ENCODE measurements at places on chromosomes 4 and X.
A peak's percentile ranks its signal among the peaks of the same experiment; 100 is the strongest.

DNA sequence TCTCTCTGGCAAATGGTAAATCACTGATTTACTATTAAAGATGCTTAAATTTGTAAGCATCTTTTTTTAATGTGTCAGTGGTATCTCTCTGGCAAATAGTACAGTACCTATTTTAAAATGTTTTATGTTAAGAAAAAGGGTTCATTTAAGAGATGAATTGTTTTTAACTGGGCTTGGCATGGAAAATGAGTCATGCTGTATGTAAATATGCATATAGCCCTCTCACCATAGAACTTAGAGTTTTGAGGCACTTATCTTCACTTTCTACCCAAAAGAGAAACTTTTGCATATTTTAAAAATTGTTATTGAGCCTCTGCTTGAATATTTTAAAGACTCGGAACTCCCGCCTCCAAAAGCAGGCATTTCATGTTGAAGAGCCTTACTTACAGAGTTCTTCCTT lies 37.9 kb downstream of the KLHL34 start:
- DNase-seq: no peak

DNA sequence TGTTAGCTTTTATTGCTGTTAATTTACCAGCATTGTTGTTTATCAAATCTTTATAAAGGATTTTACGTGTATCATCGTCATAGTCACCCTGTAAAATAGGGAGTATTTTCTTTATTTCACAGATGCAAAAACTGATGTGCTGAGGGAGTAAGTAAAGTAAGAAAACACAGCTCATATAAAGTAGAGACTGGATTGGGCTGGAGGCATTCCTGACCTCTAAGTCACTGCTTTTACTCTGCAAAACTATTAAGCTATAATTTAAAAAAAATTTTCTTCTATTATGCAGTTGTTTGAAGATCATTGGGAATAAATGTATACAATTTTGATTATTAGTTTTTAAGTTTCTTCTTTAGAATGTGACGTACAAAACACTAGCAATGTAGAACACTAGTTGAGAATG lies 45.9 kb downstream of the NUDT6 start:
- DNase-seq: no peak

DNA sequence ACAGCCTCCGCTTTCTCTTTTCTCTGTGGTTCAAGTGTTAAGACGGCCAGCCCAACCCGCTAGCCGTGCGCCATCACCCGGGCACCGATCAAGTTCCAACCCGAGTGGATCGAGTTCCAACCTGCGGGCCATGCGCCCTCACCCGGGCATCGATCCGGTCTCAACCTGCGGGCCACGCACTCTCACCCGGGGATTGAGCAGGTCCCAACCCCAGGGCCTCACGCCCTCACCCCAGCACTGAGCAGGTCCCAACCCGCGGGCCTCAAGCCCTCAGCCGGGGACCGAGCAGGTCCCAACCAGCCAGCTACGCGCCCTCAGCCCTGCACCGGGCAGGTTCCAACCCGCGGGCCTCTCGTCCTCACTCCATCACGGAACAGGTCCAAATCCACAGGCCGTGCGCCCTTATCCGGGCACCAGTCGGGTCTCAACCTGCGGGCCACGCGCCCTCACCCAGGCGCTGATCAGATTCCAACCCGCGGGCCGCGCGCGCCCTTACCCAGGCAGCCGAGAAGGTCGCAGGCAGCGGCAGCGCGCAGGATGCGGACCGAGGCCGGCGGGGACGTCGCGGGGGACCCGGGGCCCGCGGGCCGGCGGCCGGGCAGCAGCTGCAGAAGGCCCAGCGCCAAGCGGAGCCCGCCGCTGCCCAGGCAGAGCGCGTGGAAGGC lies 443 bp downstream of the GPR143 start:
- no peak for DNase-seq

- DNase-seq: no peak
Measured at GRCh38 chrX:133783274-133783673, 202.1 kb downstream of the GPC3 start.

DNA sequence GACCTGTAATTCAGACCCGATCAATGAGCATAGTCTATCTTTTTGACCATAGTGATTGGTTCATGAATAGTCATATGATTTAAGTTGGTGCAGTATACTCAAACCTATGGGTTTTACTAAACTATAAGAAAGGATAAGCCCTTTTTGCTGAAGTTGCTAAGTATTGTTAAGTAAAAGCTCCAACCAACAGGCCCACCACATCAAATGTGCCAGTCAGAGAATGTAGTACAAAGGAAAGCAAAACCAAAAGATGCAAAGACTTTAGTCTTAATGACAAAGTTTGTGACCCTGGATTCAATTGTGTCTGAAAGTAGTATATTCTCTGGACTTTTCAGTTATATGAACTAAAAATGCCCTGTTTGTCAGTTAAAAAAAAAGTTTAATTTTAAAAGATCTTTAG lies 208.1 kb upstream of the TET2 start:
- DNase-seq: no peak

GRCh38 chrX:114798907-114799306 lies 215.0 kb downstream of the HTR2C start:
- DNase-seq: no peak

DNA sequence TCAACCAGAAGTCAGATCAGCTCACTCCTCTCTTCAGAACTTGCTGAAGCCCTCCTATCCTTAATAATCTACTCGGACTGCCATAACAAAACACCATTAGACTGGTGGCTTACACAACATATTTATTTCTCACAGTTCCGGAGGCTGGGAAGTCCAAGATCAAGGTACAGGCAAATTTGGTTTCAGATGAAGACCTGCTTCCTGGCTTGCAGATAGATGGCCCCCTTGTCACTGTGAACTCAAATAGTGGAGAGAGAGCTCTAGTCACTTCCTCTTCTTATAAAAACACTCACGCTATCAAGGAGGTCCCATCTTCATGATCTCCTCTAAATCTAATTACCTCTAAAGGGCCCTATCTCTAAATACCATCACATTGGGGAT lies 125.1 kb downstream of the CAMK2D start:
- DNase-seq: peak; percentile 18

DNA sequence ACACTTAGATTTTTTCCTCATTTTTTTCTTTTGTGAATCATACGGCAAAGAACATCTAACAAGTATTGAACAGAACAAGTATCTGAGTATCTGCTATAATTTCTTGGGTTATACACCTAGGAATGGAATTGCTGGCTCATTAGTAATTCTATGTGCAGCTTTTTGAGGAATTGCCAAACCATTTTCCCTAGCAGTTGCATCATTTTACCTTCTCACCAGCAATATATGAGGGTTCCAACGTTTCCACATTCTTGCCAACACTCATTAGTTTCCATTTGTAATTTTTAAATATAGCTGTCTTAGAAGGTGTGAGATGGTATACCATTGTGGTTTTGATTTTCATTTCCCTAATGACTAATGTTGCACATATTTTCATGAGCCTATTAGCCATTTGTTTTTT lies 41.1 kb upstream of the DCAF8L1 start:
- no peak for DNase-seq

- DNase-seq: no peak
Measured at GRCh38 chr4:124530464-124531077, 182.0 kb downstream of the ANKRD50 start.

GRCh38 chrX:137482136-137482535 lies 83.8 kb upstream of the ZIC3 start:
- DNase-seq: no peak

DNA sequence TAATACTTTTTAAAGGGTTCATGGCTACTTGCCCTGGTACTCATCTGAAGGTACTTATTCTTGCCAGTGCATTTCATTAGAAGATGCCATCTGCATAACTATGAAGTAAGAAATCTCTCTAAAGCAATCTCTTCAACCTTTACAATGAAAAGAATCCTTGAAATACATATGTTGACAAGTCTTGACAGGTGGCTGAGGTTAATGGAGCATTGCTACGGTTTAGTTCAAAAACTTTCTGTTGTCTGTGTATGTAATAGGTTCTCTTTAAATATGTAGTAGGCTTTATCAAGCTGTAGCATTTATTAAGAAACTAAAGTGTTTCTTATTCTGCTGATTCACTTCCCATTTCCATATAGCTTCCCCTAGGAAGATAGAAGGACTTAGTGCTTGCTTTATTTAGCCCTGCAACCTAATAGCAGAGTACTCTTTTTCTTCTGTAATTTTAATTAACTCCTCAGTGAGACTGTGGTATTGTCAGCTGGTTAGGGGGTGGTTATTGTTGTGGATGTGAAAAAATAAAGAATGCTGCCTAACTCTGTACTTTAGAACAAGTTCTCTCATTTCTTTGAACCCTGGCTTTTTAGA lies 39.3 kb downstream of the SLAIN2 start:
- no peak for DNase-seq

DNA sequence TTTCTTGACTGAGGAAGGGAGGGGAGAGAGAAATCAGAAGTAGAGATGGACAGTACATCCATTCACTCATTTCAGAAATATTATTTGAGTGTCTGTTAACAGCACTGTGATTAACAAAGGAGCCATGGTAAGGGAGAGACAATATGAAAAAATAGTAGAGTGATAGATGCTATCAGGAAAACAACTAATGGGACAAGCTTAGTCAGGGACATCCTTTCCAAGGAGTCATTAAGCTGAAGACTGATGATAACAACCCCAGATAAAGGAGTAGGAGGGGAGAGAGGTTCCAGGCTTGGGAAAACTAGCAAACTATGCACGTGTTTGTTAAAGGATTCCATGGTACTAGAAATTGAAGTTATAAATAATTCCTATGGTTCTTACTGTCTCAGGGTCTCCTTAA lies 122.2 kb downstream of the CBR4 start:
- DNase-seq: no peak

DNA sequence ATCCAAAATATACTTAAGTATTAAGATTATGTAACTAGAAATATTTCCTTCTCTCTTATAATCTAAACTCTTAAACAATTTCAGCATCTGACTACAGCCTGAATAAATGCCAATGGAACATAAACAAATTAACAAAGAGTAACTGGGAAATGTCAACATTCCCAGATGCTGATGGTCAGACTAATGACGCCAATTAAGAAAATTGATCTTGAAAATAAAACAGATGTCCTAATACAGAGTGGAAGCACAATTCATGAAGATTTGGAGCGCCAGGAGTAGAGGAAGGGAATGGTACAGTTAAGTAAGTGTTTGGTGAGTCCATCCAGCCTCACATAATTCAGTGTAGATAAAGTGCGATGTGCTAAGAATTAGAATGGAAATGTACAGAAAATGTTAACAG lies 203.7 kb upstream of the NWD2 start:
- DNase-seq: no peak

GRCh38 chrX:131830400-131831184 lies 192.5 kb upstream of the STK26 start:
- DNase-seq: peak; percentile 91

- DNase-seq: no peak
Measured at GRCh38 chrX:16839852-16840460, 30.2 kb downstream of the RBBP7 start.

- peak; percentile 7 for DNase-seq
Measured at GRCh38 chr4:118281611-118282442, 71.0 kb downstream of the PRSS12 start.

- DNase-seq: no peak
Measured at GRCh38 chr4:53644607-53645006, 53.3 kb upstream of the LNX1 start.

DNA sequence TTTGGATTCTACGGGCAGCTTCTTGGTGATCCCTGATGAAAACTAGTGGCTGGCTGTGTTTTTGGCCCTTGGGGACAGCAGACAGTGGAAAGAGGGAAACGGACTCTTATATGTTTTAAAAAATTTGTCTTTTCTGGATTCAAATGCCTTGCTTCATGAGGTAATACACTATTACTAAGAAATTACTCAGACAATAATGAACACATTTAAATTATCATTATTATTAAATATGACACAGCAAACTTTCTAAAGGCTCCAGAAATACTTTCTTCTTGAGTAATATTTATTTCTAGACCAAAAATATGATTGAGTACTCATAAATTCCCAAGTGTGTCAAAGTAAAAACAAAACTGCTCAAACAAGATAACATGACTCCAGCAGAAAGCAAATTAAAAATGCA lies 520.7 kb upstream of the AADAT start:
- no peak for DNase-seq

- no peak for DNase-seq
Measured at GRCh38 chr4:173998471-173999144, 284.9 kb downstream of the FBXO8 start.

- DNase-seq: no peak
Measured at GRCh38 chr4:2290488-2290887, 28.6 kb upstream of the MXD4 start.

DNA sequence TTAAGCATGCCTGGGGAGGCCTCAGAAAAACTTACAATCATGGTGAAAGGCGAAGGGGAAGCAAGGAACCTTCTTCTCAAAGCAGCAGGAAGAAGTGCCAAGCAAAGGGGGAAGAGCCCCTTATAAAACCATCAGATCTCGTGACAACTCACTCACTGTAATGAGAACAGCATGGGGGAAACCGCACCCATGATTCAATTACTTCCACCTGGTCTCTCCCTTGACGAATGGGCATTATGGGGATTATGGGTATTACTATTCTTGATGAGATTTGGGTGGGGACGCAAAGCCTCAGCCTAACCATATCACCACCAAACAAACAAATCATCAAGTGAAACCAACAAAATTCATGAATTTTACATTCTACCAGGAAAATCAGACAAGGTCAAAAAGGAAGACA lies 76.7 kb upstream of the TAB3 start:
- DNase-seq: no peak

DNA sequence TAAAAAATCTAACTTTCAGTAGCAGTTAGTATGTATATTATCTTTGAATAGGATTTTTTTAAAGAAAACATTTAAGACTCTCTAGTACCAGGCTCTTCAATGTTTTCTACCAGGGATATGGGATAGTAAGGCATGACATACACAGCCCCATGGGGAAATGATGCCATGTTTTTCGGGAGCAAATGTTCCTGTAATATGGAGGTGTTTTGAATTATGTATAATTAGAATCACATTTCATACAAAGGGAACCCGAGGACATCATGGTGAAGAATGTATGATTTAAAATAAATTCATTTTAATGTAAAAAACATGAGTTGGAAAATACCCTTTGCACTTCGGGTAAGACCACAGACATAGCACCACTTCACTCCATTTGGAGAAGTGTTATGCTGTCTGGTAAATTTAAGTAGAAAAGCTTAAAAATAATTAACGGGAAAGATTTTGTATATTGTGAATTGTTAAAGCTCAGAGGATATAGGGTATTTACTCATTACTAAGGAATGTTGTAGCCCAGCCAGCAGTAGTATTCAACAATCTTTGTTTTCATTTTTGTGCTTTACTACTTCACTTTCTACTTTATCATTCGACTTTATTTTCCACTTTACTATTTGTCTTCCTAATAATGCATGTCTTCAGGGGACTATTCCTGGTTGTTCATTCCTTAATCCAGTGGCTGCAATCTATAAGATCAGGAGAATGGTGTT lies 2050.7 kb downstream of the ARAP2 start:
- DNase-seq: no peak

DNA sequence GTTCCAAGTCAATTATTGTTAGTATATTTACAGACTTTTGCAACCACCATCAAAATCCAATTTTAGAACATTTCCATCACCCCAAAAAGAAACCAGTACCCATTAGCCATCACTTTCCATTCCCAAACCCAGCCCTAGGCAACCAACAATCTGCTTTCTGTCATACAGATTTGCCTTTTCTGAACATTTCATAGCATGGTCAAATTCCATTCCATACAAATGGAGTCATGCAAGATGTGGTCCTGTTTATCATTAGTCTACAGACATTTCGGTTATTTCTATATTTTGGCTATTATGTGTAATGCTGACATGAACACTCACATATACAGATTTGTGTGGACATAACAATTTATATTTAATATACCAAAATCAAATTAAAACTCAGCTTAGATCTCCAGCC lies 508.7 kb downstream of the ZNF674 start:
- no peak for DNase-seq
